Prostate gland (tissue), 2 donors: ENCODE measurements at places on chromosomes 7 and 10.

GRCh38 chr7:148204639-148205304 lies 385.8 kb upstream of the C7orf33 start:
- H3K4me1 ChIP-seq: no peaks in the 10 kb centered on the region
- DNase-seq: no peak
- no peak overlapping the region for H3K4me3 ChIP-seq

- peaks cover 2% of the 10 kb centered on the region for H3K4me1 ChIP-seq
- no peaks in the 10 kb centered on the region for H3K36me3 ChIP-seq
- no peak for DNase-seq
These were observed 77.4 kb downstream of the TPST1 start for GRCh38 chr7:66282591-66282935.

DNA sequence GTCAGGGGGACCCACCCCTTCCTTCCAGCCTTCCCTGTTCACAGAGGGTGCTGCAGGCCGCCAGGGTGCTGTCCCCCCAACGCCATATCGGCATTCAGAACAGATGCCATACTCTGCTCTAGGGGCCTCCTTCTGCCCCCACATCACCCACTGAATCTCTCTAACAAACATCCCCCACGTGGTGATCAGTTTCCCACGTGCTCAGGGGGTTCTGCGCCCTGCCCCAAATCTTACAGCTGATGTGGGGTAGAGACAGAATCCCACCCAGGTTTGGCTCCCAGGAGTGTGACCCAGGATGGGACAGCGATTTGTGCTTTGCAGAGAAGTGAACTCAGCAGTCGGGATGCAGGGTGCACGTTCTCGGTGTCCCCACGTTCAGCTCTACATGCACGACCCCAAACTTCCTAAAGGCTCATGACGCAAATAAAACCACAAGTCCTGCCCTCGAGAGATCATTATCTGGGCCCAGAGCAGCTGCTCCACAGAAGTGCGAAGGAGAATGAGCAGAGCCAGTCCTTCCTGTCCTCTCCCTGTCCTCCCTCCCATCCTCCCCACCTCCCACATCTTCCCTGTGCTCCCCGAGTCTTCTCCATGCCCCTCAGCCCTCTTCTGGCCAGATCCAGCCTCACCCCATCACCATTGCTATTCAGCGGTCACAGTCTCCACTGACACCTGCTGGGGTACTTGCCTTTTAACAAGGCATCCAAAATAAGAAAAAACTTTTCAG lies 423.4 kb downstream of the DNAJB6 start:
- no peaks in the 10 kb centered on the region for H3K4me1 ChIP-seq
- H3K4me3 ChIP-seq: no peak overlapping the region
- no peak overlapping the region for H3K27ac ChIP-seq
- no peaks in the 10 kb centered on the region for H3K36me3 ChIP-seq
- H3K27me3 ChIP-seq: no peaks in the 10 kb centered on the region

GRCh38 chr10:66983475-66983818 lies 57.6 kb downstream of the LRRTM3 start:
- no peaks in the 10 kb centered on the region for H3K27me3 ChIP-seq
- H3K4me3 ChIP-seq: no peak overlapping the region
- H3K4me1 ChIP-seq: no peaks in the 10 kb centered on the region
- H3K27ac ChIP-seq: no peak overlapping the region

DNA sequence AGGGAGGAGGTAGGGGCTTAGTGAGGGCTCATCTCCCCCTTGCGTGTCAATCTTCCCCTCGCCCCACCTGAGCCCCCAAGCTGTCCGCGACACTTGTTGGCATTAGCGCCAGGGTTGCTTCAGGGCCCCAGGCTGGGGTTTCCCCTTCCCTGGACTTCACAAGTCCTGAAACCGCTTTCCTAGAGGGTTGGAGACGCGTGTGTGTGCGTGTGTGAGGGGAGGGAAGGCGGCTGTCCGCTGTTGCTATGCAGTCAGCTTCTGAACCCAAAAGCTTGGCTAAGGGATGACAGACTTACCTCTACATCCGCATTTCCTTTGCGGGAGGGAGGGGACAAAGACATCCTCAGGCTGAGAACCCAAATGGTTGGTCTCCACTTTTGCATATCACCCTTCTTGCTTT lies 803 bp downstream of the GOLGA7B start:
- no peak overlapping the region for H3K27ac ChIP-seq
- DNase-seq: no peak
- H3K4me1 ChIP-seq: peaks cover 6% of the 10 kb centered on the region
- no peaks in the 10 kb centered on the region for H3K36me3 ChIP-seq
- H3K4me3 ChIP-seq: peak overlapping the region; percentile 43

GRCh38 chr10:113158183-113158582 lies 208.1 kb downstream of the TCF7L2 start:
- H3K4me3 ChIP-seq: no peak overlapping the region
- H3K27ac ChIP-seq: no peak overlapping the region
- H3K27me3 ChIP-seq: no peaks in the 10 kb centered on the region
- H3K4me1 ChIP-seq: no peaks in the 10 kb centered on the region

DNA sequence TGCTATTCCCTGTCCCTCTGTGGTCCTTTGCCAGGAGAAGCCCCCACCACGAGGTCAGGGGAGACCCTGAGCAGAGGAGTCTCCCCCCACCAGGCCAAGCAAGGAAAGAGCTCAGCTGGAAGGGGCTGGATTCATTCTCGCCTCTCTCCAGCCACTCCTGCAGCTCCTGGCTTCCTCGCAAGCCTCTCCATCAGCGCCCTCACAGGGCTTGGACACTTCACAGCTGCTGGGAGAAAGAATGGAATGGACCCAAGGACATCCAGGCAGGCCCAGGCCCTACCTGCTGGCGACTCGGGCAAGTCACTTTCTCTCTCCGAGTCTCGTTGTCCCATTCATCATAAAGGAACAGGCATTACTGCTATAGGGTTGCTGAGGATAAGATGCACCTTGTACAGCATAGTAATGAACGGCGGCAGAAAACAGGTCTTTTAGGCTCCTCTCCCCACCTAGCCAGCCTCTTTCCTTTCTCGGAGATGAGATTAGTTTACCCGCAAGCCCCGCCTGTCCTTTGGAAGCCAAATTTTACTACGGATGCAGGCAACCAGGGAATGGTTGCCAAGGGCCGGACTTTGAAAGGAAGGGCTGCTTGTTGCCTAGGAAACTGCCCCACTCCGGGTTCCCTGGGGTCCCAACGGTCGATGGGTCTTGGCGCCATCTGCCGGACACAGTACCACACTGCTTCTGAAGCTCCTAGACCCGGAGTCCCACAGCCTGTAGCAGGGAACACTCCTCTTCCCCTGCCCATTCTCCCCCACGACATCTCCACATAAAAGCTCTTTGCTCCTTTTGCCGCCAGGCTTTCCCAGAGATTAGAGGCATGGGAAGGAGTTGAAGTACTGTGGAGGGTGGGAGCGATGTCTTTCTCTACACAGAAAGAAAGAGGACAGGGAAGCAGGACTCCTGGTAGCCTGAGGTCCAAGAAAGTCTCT lies 22.3 kb downstream of the IMPDH1 start:
- H3K4me1 ChIP-seq: no peaks in the 10 kb centered on the region
- peak; percentile 44 for DNase-seq
- H3K4me3 ChIP-seq: no peak overlapping the region
- H3K27ac ChIP-seq: no peak overlapping the region
- H3K36me3 ChIP-seq: no peaks in the 10 kb centered on the region
- no peaks in the 10 kb centered on the region for H3K27me3 ChIP-seq

DNA sequence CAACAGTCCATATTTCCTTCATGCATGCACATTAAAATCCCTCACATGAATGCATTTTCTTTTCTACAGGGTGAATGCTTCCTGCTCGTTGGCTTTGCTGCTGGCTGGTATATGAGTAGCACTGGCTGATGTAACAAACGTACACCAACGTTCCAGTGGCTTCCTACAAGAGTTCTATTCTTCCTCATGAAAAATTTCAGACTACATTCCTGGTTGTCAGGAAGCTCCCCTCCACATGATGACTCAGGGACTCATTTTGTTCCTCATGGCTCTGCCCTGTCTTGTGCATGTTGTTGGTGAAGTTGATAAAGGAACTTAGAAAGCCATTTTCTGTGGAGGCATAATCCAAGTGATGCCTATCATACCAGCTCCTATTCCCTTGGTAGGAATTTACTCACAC lies 470.7 kb upstream of the KLF6 start:
- no peaks in the 10 kb centered on the region for H3K36me3 ChIP-seq
- no peaks in the 10 kb centered on the region for H3K4me1 ChIP-seq

DNA sequence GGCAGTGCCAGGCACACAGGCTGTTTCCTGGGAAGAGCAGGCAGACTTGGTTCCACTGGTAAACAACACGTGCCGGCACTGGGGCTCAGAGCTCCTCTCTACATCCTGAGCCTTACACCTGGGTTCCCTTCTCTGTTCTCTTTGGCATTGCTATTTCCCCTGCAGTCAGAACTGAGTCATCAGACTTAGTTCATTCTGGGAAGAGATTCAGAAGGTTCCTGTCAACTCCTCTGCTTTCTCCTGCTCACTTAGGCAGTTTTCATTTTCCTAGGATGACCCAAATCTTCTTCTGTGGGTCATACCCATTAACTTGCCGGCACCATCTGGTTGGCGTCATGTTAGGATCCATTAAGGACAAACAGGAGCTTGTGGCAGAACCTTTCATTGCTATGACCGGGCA lies 33.4 kb upstream of the LRRC18 start:
- H3K27me3 ChIP-seq: no peaks in the 10 kb centered on the region
- no peak overlapping the region for H3K4me3 ChIP-seq
- DNase-seq: no peak
- no peaks in the 10 kb centered on the region for H3K36me3 ChIP-seq
- no peaks in the 10 kb centered on the region for H3K4me1 ChIP-seq
- no peak overlapping the region for H3K27ac ChIP-seq

- H3K36me3 ChIP-seq: no peaks in the 10 kb centered on the region
- H3K27me3 ChIP-seq: no peaks in the 10 kb centered on the region
- H3K4me3 ChIP-seq: no peak overlapping the region
- H3K27ac ChIP-seq: no peak overlapping the region
- peaks cover 11% of the 10 kb centered on the region for H3K4me1 ChIP-seq
These were observed 619 bp upstream of the LMTK2 start for GRCh38 chr7:98105942-98106544.
